ENCODE measurements at places on chromosomes 16 and 17.

- DNase-seq, result no peak
These were observed 13.9 kb downstream of the KDM8 start for GRCh38 chr16:27217256-27217655.

DNA sequence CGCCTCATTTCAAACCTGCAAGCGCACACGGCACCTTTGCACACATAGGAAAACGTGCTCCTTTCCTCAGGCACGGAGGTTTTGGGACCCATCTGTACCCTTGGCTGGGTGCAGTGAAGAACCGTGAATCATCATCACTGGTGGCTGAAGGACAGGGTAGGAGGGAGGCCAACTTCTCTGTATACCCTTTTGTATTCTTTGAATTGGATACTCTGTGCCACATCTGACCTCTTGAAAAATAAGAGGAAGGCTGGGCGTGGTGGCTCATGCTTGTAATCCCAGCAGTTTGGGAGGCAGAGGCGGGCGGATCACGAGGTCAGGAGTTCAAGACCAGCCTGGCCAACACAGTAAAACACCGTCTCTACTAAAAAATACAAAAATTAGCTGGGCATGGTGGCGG lies 11.7 kb downstream of the GPRC5B start:
- no peak for DNase-seq

DNA sequence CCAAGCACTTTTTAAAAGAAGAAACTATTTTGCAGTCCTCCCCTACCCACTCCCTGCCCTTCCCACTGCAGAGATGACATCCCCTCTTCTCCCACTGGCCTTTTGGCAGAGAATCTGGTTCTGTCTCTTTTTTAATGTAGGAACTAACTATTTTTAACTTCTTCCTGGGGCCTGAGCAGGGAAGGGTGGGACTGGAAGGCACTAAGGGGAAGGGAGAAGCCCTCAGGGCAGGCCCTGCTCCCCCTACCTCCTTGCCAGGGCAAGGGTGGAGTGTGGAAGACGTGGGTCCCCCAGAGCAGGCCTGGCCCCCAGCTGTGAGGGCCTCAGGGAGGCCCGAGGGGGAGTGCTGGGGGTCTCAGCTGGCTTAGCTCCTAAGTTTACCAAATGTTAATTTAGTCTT lies 19.5 kb downstream of the UNC13D start:
- no peak for DNase-seq

- DNase-seq, result no peak
These were observed 152.0 kb downstream of the ZFHX3 start for GRCh38 chr16:72895951-72896350.

GRCh38 chr16:85329059-85329812 lies 217.0 kb upstream of the CIBAR2 start:
- DNase-seq, result no peak

DNA sequence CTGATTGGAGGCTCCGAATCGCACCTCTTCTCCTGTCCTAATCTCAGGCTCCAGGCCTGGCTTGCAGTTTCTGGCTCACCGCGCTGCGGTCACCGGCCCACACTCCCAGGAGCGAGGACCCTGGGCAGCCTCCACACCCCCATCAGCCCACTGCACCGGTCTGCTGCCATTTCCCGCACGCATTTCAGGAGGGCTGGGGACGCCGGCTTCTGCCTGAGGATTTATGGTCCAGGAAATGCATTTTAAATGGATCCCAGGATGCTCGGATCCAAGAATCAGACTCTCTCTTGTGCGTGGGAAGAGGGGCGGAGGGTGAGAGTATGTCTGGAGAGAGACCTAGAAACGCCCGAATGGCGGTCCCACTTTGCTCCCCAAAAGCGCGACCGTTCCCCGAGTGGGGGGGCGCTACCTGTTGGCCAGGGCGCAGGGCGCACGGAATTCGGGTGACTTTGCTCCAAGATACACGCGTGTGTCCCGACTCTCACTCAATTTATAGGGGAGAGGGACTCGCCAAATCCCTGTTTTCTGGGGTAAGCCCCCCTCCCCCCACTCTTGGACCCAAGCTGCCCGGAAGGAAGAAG lies 817 bp upstream of the JPH3 start:
- DNase-seq, result no peak

DNA sequence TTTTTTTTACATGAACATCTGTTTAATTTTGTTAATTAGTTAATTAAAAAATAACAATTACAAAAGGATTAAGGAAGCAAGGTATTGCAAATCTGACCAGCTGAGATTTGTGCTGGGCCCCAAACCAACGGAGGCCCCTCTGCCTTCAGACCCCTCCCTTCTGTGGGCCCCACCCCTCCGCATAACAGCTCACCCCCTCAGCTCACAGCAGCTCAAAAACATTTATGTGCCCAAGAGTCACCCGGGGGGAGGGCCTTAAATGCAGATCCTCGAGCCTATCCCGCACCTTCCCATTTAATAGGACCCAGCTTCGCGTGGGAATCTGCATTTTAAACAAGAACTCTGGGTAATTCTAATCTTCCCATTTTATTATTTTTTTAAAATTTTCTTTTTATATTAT lies 75.0 kb downstream of the MGAT5B start:
- no peak for DNase-seq

- DNase-seq, result no peak
These were observed 149.4 kb upstream of the HS3ST2 start for GRCh38 chr16:22664561-22664997.

- DNase-seq, result no peak
These were observed 9.6 kb downstream of the GSE1 start for GRCh38 chr16:85622683-85623082.

DNA sequence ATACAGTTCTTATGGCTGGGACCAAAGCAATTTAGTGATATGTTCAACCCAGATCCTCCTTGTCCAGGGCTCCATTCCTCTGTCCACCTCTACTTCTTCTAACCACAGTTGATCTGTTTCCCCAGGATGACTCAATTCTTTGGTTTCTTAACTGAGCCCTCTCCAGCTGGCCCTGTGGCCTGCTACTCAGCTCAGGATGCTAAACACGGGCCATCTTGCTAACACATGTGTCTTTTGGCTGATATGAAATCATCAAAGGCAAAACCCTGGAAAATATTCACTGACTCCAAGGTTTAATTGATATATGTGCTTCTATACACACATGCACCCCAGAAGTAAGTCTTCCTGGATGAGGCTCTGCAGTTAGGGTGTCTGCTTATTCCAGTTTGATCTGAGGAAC lies 43.8 kb downstream of the SHISA6 start:
- no peak for DNase-seq

DNA sequence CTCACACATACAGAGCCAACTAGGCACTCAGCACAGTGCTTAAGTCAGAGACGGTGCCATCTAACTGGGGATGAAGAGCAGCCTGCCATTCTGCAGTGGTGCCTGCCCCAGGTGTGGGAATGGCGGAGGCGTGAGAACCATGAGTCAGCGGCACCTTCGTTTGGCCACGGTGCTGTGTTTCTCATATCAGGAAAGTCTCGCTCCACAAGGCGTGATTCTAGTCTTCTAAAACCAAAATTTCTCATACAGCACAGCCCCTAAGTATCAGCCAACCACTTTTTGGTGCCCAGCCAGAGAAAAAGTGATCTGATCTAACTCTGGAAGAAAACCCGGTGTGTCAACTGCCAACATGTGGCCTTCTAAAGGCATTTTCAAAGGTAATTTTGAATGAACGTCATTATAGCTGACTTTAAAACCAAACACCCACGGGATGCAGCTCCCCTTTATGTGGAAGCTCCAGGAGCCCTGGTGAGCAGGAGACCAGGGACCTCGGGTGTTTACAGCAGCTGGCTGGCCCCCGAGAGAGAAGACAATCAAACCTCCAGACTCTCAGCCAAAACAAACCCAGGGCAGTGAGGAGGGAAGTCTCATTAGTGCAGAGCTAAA lies 54.6 kb downstream of the ABCC12 start:
- DNase-seq, result no peak

DNA sequence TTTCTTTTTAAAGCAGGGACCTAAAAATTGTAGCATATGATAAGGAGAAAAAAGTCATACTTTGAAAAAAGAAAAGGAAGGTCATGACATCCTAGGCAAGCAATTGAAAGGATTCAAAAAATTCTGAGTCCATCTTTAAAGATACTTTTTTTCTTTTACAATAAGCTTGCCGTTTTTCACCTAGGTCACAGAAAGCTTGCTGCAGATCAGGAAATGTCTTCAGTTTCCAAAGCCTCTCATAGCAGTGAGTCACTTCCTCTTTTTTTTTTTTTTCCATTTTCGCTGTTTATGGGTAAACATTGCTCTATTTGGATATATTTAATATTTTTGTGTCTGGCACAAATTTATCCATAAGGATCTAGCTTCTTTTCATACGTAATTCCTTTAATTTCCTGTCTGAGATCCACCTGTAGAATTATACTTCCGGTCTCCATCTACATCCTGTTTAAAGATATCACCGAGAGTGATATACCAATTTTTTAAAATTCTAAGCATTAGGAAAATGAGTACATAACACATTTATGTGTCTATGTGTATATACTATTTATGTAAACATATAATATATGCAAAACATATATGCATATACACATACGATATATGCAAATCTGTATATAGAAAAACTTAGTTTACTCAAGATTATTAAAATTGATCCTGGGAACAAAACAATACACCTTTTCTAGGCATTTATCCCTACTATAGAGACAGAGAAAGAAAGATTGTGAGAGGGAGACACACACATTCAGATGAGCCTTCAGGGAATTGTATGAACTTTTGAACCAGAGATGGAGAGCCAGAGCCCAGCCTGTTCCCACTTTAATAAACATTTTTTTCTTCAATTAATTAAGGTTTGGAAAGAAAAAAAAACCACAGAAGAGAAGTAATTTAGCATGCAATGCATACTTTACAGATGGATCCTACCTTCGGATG lies 134.4 kb downstream of the SKAP1 start:
- DNase-seq, result no peak

DNA sequence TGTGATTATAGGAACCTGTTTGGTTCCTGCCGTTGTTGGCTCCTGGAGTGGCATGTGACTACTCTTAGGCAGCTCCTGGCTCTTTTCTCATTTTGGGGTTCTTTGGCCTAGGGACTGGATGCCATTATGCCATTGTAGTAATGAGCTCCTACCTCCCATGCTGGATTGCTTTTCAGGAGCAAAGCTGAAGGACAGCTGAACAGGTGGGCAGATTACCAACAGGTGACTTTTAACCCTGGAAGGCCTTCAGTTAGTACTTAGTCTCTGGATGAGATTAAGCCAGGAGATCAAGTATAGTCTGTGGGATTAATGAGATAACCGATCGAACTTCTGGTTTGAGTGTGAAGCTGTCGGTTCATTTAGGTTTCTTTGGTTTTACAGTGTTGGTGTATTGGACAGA lies 25.2 kb downstream of the WIPF2 start:
- no peak for DNase-seq

- DNase-seq, result no peak
These were observed 50.6 kb downstream of the RAB11FIP3 start for GRCh38 chr16:476039-476438.

DNA sequence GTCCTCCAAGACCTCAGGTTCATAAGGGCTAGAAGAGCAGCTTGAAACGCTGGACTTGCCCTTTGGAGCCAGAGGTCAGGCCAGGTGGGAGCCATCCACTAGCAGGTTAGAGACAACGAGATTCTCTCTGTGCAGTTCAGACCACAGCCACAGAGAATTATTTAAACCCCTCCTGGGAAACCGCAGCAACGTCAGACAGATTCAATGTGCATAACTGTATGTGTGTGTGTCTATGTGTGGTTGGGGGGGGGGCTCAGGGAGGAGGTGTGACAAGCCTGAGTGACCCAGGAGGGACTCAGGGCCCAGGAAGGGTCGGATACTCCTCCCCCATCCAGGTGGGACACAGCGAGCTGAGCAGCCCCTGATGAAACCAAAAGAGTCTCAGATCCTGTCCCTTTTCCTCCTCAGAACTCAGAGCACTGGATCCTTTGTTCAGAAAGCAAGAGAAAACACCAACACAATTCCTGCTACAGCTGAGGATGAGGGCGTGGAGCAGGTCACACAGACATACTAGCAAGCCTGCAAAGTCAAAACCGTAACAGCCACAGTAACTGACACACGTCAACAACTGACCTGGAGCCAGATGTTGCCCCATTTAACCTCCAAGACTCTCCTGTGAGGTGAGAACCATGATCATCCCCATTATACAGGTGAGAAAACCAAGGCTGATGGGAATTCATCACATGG lies 66.8 kb downstream of the XYLT1 start:
- no peak for DNase-seq

GRCh38 chr17:83202002-83203000 lies 122.9 kb downstream of the METRNL start:
- no peak for DNase-seq

- no peak for DNase-seq
These were observed 38.0 kb upstream of the CDH15 start for GRCh38 chr16:89133457-89134127.

DNA sequence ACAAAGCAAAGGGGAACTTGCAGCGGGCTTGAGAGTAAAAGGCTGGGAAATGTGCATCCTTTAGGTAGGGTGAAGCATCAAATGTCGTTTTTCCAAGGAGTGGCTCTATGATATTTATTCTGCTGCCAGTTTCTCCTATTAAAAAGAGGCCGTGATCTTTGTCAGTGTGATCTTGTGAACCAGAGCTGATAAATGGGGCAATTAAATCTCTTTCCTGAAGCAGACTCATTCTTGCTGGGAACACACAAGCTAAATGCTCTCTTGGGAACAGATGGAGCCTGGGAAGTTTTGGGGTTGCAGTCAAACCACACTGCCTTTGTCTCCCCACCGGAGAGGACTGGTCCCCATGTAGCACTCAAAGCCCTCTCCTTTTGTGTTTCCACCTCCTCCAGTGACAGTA lies 408.9 kb downstream of the GRIN2A start:
- DNase-seq, result no peak

- no peak for DNase-seq
These were observed 14.4 kb upstream of the METRNL start for GRCh38 chr17:83064732-83065659.

Measured in NCI-H2107 (cell line).